ENCODE measurements at places on chromosomes 16 and 17.
A peak's percentile ranks its signal among the peaks of the same experiment; 100 is the strongest.

DNA sequence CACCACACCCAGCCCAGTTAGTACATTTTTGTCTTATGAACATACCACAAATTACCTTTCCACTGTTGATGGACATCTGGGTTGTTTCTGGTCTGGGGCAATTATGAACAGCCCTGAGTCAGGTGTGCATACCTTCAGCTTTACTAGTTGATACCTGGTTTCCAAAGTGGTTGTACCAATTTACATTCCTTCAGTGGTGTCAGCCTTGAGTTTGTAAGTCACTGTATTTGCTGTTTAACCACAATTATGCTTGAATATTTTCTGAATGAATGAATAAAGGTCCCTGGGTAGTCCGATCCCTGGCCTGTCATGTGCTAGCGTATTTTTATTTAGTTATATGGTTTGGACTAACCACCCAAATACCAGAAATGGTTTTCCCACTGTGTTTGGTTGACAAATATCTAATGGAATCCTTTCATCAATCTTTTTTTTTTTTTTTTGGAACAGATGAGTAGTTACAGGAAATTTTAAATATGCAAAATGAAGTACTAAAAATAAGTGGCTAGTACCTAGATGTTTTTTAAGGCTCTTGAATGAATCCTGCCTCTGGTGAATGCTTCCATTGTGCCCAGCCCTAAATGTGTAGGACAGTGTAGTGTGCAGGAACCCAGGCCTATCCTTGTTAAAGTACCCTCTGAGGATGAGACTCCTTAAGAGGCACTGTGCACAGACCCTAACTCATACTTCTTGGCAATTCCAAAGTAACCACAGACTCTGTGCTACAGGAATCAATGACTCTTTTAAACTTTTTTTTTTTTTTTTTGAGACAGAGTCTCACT, 3.7 kb downstream of the DUSP14 start:
- DNase-seq, result no peak

DNA sequence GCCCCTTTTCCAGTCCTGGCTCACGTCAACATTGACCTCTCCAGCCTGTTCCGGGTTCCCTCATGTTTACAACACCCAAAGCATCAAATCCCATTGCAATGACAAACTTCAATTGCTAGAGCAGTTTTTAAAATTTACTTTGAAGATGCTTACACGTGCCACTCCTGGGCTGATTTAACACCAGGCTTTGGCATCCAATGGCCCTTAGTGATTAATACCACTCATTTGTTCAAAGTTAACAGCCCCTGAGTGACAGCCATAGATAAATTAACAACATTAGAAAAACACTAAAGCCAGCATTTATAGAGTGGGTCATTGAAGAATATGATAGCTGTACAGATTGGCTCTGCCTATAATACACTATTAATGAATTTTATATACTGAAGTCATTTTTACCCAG, 135.1 kb downstream of the PMP22 start:
- no peak for DNase-seq

- peak; percentile 77 for DNase-seq
Measured at GRCh38 chr17:5097101-5097834, 14.4 kb downstream of the ZNF232 start.

DNA sequence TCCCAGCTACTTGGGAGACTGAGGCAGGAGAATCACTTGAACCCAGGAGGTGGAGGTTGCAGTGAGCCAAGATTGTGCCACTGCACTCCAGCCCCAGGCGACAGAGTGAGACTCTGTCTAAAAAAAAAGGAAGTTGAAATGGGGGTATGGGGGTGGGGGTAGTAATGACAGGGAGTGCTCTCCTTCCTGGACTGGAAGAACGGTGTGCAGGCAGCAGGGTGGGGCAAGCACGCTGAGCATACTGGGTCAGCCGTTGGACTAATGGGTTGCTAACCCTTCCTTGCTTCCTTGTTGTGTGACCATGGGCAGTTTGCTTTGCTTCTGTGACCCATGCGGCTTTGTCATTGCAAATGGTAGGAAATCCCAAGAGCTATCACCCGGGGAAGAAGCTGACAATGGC, 16.5 kb downstream of the KATNIP start:
- DNase-seq, result no peak

- DNase-seq, result no peak
Measured at GRCh38 chr16:83245061-83245460, 562.7 kb upstream of the HSBP1 start.

- peak; percentile 28 for DNase-seq
Measured at GRCh38 chr16:12503191-12503590, 300.5 kb downstream of the CPPED1 start.

- DNase-seq, result no peak
Measured at GRCh38 chr16:54932021-54932660, 1.5 kb downstream of the IRX5 start.

GRCh38 chr16:5466551-5466950, 369.0 kb upstream of the EEF2KMT start:
- no peak for DNase-seq

- DNase-seq, result no peak
Measured at GRCh38 chr17:56160422-56160821, 7.1 kb downstream of the ANKFN1 start.

- DNase-seq, result no peak
Measured at GRCh38 chr17:28388106-28388505, 16.6 kb downstream of the SARM1 start.

GRCh38 chr17:70855401-70856054, 686.2 kb downstream of the KCNJ2 start:
- no peak for DNase-seq

DNA sequence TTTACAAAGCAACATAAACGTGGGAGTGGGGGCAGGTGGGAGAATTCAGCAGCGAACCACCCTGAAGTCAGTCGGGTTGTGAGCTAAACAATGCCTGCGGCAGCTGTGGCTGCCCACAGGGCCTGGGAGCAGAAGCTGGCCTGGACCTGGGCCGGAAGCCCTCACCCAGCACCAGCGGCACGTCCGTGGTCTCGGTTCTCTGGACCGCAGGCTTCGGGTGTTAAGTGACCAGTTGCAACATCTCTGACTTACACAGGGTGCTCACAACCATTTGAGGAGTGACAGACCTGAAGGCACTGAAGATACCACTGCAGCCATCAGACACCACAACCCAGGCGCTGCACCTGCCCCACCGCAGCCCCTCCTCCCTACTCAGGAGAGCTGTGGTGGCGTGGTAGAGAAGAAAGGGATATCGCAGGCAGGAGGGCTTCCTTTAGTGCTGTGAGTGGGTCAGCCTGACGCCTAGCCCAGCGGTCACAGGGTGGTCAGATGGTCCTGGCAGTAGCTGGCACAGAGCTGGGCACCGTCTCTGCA, 33.8 kb downstream of the CBFA2T3 start:
- DNase-seq, result no peak

- DNase-seq, result no peak
Measured at GRCh38 chr17:13306310-13306962, 288.6 kb upstream of the ELAC2 start.

DNA sequence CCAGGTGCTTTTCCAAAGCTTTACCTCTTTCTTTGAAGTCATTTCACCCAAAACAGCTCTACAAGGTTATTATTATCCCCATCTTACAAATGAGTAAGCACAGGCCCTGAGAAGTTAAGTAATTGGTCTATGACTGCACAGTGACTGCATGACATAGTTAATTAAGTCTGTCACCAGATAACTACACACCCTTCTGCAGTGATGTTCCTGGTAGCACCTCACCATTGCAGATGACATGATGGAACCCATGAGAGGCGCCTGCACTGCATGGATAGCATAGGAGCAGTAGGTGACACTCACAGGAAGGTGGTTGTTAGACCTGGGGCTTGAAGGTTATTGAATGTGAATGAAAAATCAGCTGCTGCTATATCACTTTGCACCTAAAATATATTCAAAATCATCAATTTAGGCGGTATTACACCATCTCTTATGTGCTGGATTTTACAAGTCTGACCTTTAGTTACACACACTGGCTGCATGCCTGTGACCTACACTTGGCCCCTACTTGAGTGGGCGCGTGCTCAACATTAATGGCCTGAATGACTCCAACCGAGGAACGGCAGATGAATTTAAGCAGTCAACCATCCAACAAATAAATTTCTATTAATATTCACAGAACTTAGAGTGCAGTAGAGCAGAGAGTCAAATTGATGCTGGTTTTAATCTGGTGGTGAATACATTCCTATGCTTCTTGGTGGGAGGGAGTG, 239.6 kb downstream of the CDH11 start:
- DNase-seq, result no peak

GRCh38 chr17:10646392-10646990, 10.6 kb downstream of the MYH3 start:
- DNase-seq, result no peak

GRCh38 chr16:28120754-28121153, 57.2 kb upstream of the GSG1L start:
- DNase-seq, result no peak

DNA sequence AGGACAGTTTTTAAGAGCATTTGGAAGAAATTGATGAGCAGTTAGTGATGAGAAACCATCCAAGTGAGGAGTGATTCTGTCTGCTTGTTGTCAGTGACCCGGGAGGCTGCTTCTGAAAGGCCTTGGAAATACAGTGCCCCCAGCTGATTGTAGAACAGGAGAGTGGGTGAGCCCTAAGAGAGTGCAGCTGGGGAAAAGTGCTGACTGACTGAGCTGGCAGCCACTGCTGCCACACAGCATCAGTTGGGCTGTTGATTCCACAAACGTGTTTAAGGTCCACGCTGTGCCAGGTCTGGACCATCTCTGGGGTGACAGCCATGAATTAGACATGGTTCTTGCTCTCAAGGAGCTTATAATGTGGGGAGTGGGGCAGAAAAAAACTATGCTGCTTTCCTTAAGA, 18.9 kb downstream of the NUP93 start:
- no peak for DNase-seq

DNA sequence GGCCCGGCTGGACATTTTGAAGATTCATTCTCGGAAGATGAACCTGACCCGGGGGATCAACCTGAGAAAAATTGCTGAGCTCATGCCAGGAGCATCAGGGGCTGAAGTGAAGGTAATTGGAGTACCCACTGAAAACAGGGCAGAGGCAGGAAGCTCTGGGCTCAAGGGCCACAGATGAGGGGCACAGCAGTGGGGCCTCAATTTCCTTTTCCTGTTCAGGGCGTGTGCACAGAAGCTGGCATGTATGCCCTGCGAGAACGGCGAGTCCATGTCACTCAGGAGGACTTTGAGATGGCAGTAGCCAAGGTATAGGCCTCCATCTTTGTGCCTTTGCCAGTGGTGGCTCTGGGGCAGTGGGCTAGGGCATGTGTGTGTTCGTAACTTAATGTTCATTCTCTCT, 4.0 kb upstream of the FTSJ3 start:
- no peak for DNase-seq

DNA sequence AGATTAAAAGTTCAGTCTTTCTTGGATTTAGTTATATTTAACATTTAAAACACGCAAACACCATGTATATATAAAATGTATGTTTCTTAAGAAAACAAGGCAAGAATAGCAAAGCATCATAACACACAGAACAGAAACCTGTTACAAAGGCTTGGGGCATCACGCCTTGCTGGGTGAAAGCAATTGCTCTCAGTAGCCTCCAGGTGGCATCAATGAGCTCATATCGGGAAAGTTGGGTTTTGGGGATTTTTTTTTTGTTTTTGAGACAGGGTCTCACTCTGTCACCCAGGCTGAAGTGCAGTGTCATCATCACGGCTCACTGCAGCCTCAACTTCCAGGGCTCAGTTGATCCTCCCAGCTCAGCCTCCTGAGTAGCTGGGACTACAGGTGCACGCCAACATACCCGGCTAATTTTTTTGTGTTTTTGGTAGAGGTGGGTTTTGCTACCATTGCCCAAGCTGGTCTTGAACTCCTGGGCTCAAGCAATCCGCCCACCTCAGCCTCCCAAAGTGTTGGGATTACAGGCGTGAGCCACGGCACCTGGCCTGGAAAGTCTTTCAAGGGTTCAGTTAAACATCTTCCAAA, 56.9 kb downstream of the CYB5D2 start:
- DNase-seq, result no peak

GRCh38 chr17:1423456-1424135, 23.6 kb upstream of the YWHAE start:
- no peak for DNase-seq
